ENCODE measurements at places on chromosomes 2 and 18. TPM values are rescaled to one million over a fixed set of nuclear protein-coding genes. Genes with fewer than 3 reads are reported as not detected.

DNA sequence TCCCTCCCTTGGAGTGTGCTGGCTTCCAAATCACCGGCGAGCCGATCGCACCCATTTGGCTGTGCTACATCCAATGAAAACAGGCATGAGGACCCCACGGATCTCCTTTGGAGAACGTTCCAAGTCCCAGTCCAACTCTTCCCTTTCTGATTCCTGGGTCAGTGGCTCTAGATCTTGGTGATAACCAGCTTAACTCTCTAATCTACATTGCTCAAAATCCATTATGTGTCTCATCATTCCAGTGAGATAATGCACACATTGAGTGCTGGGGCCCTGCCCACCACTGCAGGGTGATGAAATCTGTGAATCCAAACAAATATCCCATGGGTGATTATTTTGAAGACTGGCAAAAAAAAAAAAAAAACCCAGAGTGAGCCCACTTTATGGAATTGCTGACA lies 232.7 kb upstream of the COPS8 start:
- no peak for DNase-seq

GRCh38 chr2:188022389-188022788 lies 269.3 kb upstream of the GULP1 start:
- DNase-seq, result no peak

DNA sequence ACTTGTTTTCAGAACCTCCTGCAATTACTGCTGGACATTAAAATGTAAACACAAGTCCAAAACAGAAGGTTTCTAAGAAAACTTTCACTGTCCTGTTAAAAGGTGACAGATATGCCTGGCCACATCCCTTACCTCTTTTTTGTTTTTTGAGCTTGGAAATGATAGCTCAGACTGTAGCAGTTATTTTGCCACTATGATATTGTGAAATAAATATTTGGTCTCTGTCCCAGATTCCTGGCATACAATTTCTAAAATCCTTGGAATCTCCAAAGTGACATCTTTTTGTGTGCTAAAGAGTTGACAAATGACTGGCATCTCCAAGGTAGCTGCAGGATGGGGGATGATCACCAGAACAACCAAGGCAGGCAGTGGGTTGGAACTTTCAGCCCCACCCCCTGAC lies 16.8 kb downstream of the TPGS2 start:
- DNase-seq, result no peak

Gene CD226
- 0.32 TPM for total RNA-seq

- DNase-seq, result no peak
These were observed 9.8 kb downstream of the FBXO11 start for GRCh38 chr2:47896450-47896968.

Gene CHRNG
- not detected for total RNA-seq

DNA sequence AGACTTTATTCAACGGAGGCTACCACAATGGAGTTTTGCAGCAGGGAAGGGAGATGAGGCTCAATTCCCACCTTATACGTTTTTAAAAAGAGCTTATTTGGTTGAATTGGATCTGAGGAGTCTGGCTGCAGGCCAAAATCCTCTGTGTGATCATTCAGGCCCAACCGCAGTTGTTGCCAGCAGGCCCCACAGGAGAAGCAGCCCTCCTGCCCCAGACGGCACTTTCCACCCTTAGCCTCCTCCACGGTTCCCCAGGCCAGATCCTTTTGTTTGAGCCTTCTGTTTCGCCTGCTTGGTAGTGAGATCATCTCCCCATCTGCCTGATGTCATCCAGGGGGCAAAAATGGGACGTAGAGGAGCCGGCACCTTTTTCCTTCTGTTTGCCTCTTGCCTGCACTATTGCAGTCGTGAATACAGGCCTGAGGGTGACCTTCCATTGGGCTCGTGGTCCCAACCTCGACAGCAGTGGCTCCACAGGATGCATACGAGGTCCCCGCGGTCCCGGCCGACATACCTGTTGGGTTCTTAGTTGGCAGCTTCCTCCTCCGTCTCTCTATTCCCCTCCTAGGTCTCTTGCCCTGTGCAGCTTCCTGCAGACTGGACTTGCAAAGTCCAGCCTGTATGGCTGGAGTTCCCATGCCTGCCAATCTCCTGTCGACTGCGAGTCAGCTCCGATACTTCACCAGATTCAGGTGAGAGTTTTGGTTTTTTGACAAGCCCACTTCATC lies 9.3 kb upstream of the GPR35 start:
- DNase-seq, result no peak

Gene COL6A3
- total RNA-seq, result 0.56 TPM

Gene AGXT
- total RNA-seq, result 0.18 TPM

DNA sequence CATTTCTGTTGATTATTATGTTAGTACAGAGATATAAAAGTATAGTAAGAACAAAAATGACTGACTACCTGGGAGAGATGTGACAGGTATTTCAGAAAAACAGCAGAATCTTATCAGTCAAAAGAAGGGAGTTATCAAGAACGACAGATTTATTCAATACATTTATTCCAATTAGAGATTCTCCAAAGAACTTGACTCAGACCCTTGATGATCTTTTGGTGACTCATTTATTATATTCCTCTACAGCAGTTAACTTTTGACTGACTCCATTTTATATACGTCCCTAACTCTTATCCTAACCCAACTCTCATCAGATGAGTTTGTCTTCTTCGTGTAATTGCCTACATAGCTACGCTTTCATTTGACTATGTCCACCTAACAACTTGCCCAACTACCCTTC lies 91.1 kb downstream of the C2orf74 start:
- no peak for DNase-seq

GRCh38 chr2:145939949-145940348 lies 1420.0 kb upstream of the ZEB2 start:
- DNase-seq, result no peak

DNA sequence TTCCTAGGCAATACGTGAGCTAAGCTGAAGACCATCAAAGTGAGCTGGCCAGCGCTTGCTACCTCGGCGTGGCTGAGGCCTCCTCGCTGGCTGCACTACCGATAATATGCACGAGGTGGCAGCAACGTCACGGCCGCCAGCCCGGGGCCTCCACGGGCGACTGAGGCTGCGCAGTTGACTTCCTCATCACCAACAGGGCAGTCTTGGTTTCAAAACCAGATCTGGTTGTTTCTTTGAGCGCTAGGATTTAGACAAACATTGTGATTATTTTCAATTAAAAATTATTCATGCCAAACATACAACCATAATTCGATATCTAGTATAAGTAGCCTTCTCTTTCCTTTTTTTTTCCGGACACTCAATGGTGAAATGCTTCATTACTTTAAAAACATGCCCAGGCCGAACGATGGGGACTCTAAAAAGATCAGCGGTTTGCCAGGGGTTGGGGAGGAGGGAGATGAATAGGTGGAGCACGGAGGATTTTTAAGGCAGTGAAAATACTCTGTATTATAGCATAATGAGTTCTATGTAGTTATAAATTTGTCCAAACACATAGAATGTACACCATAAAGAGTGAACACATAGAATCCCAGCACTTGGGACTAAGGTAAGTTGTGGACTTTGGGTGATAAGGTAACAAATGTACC lies 52.0 kb downstream of the CYBRD1 start:
- peak; percentile 95 for DNase-seq

DNA sequence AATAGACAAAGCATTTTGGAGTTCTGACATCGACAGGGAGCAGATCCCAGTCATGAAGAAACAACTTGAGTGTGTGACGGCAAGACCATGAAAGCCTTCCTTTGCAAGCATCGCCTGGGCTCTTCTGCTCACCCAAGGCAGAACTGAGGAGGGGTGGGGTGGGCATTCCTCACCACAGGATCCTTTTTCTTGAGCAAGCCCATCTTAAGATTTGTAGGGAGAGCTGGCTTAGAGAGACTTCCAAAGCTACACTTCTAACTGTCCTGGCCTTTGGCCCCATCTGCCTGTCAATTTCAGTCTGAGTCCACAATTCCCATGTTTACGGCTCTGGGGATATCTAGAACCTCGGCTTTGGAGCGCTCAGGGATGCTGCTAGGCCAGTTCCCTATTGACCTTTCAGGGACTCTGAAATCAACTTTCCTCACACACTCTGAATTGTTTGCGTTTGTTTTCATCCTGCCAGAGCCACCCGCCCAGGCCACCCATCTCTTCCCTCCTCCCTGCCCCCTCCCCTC lies 3.7 kb downstream of the KLHL14 start:
- DNase-seq, result no peak

- DNase-seq, result no peak
These were observed 227.4 kb upstream of the ZNF804A start for GRCh38 chr2:184370954-184371353.

GRCh38 chr2:44953499-44953883 lies 12.0 kb downstream of the SIX3 start:
- peak; percentile 40 for DNase-seq

Gene FBXO48
- 1.9 TPM for total RNA-seq

Gene SLC38A11
- total RNA-seq, result not detected

- no peak for DNase-seq
These were observed 240.7 kb downstream of the TGIF1 start for GRCh38 chr18:3690764-3691066.

Gene FOXD4L1
- total RNA-seq, result not detected

Gene IAH1
- 35.8 TPM for total RNA-seq

GRCh38 chr2:203730076-203730729 lies 23.8 kb downstream of the CD28 start:
- DNase-seq, result no peak

DNA sequence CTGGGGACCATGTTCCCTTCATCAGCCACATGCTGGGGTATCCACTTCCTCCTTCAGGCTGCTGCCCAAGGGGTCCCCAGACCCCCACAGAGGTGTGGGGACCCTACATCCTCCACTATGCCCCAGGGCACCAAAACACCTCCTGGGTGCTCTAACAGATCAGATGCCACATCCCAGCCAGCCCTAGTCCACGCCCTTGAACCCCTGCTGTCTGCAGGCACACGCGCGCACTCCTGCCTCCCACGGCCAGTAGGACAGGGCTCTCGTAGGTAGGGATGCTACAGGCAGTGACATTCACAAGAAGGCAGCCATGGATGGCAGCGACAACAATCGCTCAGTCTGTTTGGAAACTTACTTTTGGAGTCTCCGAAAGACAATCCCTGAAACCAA lies 3.0 kb upstream of the GPC1 start:
- peak; percentile 32 for DNase-seq

DNA sequence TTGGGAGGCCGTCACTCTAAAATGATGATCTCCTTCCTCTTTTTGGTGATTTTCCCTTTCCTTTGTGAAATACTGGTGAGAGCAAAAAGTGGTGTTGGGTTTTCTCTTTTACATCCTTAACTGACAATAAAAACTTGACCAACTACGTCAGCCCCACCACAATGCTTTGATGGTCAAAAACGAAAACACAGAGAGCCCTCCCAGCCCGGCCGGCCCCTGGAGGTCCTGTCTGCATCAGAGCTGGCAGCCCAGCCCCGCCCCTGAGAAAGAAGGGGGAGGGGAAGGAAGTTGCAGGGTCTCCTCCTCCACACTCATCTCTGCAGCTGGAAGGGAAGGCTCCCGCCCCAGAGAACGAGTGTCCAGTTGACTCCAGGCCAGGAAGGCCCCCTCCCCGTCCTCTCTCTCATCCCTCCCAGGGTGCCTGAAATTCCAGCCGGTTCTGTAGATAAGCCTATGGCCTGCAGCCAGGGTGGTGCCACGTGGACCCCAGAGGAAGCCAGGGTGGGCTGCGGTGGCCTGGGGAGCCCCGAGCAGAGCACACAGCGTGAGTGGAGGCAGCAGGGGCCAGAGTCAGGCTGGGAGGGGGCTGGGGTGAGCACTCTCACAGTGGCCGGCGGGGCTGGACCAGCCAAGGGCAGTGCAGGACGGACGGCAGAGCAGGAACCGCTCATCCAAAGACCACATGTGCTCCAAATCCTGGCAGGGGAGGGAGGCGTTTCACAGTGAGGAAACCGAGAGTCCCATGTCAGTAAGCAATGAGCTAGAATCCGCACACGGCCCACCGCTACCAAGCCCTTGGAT lies 19.8 kb downstream of the BIN1 start:
- peak; percentile 82 for DNase-seq

DNA sequence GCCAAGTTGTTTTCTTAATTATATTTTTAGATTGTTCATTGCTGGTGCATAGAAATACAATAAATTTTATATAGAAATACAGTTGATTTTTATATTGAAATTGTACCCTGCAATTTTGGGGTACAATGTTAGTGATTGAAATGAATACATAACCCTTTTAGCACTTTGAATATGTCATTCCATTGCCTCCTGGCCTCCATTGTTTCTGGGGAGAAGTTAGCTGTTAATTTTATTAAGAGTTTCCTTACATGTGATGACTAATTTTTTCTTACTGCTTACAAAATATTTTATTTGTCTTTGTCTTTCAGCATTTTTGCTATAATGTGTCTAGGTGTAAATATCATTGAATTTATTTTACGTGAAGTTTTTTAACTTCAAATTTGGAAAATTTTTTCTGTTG lies 176.5 kb upstream of the DCC start:
- DNase-seq, result no peak

Gene ALKAL2
- 1.2 TPM for total RNA-seq

Gene CDCA7
- total RNA-seq, result 64.3 TPM

- DNase-seq, result peak; percentile 66
These were observed 51.8 kb upstream of the CYRIA start for GRCh38 chr2:16717477-16717876.

Gene RTP5
- total RNA-seq, result not detected

- DNase-seq, result no peak
These were observed 50.1 kb downstream of the CYP27C1 start for GRCh38 chr2:127170021-127170420.

Gene ZEB2
- total RNA-seq, result 0.23 TPM

GRCh38 chr2:13558368-13558767 lies 841.6 kb downstream of the TRIB2 start:
- DNase-seq, result peak; percentile 44

DNA sequence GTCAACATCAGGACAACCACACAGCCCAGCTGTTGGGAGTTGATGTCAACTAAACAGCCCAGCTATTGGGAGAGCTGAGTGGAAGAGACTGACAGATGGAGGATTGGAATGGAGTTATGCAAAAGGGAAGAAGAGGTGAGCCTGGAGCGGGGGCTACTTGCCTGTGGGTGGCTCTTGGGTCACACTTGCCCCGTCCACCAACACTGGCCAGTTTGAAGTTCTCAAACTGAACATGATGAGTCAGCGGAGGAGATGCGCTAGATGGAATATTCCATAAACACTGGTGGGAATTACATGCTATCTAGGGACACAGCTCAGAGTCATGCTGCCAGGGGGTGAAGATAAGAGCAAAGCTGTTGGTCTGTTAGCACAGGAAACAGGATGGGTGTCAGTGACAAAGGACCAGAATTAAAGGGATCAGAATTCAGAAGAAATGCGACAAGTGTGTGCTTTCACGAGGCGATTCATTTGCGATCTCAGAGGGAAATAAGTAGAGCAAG lies 33.2 kb upstream of the AGAP1 start:
- no peak for DNase-seq

GRCh38 chr2:1892529-1893250 lies 148.4 kb upstream of the PXDN start:
- DNase-seq, result peak; percentile 21
